Inflammatory macrophage treated with lipopolysaccharide for 1 hour (primary cell): ENCODE measurements at places on chromosomes 11 and 22.

DNA sequence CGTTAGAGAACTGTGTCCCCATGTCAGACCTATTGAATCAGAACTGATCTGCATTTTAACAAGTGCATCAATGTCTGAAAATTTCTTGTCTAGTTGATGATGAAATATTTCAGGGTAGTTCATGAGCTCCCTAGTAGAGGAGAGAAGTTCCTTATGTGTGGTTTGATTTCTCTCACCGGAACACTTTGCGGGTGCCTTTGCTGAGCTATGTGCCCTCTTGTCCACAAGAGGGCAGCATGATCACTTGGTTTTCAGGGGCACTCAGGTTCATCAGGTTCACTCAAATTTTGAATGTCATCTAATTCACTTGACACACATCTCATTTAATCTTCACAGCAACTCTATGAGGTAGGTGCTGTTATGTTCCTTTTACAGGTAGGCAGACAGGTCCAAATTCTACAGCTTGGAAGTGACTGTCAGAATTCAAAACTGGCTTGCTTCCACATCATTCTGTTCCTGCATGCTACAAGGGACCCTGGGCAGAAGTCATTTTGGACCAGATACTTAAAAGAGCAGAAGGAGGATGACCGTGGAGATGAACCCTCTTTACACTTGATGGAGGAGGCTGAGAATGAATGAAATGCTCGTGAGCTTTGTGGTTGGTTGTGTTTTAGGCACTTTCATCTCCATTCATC, 55.6 kb downstream of the P4HA3 start:
- peak; percentile 80 for DNase-seq

DNA sequence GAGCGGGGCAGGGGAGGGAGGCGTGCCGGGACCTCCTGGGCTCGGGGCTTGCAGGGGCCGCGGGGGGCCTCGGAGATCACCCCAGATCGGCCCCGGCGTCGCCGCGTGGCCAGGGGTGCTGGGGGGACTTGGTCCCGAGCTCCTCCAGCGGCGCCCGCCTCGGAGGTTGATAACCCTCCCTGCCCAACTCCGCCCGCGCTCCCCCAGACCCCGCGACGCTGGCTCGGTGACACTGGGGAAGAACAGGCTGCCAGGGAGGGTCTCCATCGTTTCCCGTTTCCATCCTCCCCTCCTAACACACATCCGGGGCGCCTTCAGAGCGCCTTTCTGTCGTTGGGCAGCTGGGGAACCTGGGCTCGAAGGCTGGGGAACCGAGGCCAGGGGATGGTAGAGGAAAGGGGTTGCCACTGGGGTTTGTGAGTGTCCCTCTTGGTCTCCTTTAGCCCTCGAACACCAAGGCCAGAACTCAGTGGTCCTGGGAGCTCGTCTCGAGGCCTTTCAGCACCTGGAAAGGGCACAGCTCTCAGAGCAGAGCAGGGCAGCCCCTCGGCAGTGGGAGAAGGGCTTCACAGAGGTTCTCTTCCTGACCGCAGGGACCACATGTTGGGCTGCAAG, 431 bp downstream of the SLC37A2 start:
- DNase-seq = no peak

DNA sequence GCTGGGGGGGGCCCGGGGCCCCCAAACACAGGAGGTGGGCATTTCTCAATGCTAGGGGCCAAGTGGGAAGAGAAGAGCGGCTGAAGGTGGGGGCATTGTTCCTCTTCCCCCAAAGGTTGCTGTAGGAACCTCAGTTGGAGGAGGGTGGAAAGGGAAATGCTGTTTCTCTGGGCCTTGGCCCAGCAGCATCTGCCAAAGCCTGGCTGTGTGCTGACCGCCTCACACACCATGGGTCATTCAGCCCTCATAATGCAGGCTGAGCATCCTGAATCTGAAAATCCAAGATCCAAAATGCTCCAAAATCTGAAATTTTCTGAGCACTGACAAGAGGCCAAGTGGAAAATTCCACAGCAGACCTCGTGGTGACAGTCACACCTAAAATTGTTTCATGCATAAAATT, 49.0 kb upstream of the BID start:
- no peak for DNase-seq

GRCh38 chr11:13831696-13832095, 130.8 kb upstream of the SPON1 start:
- no peak for DNase-seq

DNA sequence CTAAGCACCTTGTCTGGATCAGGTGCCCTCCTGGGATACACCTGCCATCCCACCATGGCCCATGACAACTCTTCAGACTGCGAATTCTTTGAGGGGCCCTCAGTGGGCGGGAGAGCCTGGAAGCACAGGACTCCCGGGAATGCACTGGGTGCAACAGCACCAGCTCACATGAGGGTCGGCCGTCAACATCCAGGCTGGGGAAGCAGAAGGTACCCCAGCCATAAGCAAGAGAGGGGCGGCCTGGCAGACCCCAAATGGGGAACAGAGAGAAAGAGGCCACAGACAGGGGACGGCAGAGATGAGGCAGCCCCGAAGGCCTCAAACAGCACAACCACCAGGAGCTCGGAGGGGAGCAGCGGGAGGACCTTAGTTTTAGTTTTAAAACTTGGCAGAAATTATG, 94.4 kb downstream of the PHF21B start:
- no peak for DNase-seq

- DNase-seq = no peak
These were observed 48.5 kb downstream of the MICAL2 start for GRCh38 chr11:12158909-12159308.

DNA sequence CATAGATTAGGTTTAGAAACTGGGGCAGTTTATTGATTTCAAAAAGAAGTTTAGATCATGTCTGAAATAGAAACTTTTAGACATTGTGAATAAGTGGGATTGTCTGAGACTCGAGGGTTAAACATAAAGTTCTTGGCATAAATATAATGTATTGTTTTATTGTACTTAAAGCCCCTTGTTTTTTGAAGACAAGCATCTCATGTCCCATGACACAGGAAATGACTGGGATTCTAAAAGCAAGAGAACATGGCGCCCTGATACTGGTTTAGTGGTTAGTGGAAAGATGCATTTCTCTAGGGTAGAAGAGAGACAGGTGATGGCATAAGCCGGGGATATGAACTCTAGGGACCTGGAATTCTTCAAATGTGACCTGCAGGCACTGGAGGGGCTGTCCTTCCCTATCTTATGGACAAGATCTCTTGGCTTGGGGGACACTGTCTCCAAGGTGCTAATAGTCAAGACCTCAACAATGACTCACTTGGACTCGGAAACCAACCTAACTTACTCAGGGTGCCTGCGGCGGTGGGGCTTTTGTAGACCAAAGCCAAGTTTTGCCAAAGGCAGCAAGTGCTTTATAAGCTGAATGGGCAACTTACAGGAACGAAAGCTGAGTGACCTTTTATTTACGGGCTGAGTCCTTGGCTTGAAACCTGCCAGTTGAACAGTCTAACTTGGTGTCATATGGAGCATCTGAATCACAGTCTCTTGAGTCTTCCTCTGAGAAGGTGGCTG, 48.2 kb downstream of the UBASH3B start:
- no peak for DNase-seq

- no peak for DNase-seq
These were observed 54.3 kb downstream of the CTNND1 start for GRCh38 chr11:57815877-57816276.

- DNase-seq = no peak
These were observed 443 bp upstream of the ST14 start for GRCh38 chr11:130159139-130159538.
